ENCODE measurements at places on chromosomes 11 and 22.

DNA sequence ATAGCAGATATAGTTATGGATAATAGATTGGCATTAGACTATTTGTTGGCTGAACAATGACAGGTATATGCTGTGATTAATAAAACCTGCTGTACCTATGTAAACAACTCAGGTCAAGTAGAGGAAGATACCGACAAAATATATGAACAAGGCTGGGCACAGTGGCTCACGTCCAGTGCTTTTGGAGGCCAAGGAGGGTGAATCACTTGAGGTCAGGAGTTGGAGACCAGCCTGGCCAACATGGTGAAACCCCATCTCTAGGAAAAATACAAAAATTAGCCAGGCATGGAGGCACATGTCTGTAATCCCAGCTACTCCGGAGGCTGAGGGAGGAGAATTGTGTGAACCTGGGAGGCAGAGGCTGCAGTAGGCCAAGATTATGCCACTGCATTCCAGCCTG lies 14.0 kb upstream of the CHKA start:
- ATAC-seq: no peak

DNA sequence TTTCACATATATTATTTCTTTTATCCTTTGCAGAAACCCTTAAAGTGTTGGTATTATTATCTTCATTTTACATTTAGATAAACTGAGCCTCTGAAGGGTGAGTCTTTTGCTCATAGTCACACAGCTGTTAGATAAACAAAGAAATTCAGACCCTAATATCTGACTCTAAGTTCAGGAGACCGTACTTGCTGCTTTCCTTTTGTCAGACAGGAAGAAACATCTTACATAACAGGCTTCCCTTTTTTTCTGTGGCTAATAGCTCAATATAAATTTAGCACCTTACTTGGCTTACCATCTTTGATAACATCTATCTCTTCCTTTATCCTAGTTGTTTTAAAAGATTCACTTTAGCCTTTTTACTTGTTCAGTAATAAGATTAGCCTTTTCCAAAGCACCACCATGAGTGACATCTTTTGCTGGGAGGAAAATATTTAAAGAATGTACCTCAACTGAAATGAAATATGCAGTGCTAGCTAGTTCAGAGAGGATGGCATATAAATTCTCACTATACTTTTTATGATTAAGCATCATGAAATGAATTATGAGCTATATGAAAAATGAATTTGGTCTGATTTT lies 128.6 kb downstream of the WNT11 start:
- ATAC-seq: no peak

DNA sequence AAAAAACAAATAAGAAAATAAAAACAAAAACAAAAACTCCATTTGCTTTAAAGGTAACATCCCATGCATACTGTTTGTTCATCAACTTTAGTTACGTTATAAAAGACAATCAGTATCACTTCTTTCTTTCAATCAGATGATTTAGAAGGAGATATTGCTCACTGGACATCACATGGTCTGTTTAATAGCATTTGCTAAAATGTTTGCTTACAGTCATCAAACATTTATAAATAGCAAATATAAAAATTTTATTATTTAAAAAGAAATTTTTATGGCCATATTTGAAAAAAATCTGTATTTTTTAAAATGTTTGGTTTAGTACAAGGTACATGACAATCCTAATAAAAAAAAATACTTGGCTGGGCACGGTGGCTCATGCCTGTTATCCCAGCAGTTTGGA lies 22.6 kb downstream of the MMP26 start:
- ATAC-seq: no peak

DNA sequence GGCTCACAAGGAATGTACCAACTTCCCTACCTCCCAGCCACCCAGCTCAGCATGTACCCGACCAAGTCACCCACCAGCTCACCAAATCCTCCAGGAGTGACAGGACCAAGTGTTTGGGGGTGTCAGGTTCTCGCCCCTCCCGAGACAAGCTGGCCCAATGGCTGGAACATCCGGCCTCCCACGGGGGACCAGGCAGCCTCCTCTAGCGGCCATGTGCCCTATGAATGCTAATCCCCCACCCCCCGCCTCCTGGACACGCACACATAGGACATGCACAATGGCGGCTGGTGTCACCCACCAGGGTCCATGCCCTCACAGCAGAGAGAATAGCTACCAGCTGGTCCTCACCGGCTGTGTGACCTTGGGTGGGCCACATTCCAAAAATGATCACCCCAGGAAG lies 151.0 kb downstream of the MN1 start:
- ATAC-seq: no peak

- ATAC-seq: no peak
These were observed 92.7 kb downstream of the NAV2 start for GRCh38 chr11:19805376-19805775.
